ENCODE measurements at places on chromosomes 16 and 17.

DNA sequence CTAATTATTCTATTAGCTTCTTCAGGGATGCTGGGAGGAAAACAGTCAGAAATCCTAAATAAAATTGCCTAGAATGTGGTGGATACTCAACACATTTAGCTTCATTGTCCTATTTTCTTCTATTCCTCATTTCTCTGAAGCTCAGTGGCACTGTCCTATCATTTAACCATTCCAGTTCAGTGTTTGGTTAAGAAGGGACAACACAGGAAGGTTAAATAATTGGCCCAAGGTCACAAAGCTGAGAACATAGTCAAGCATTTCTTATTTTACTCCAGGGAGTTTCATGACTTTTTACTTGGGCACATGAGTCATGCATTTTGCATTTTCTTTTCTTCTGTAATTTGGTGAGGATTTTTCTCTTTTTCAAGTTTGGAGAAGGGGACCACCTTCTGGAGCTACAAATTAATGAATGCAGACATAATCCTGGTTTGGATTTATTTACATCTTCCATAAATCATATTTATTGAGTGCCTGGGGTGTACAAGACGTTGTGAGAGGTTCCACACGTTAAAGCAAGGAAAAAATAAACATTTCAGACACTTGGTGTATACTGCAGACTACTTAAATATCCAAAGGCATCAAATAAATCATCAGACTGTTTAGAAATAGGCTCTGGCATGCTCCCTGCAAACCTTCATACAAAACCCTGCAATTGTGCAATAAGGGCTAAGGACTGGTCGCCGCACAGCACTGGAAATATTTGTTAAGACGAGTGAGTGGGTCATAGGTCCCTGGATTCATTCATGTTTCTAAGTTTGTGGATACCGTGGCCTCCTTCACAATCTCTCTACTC lies 263.9 kb downstream of the MAF start:
- DNase-seq: no peak

DNA sequence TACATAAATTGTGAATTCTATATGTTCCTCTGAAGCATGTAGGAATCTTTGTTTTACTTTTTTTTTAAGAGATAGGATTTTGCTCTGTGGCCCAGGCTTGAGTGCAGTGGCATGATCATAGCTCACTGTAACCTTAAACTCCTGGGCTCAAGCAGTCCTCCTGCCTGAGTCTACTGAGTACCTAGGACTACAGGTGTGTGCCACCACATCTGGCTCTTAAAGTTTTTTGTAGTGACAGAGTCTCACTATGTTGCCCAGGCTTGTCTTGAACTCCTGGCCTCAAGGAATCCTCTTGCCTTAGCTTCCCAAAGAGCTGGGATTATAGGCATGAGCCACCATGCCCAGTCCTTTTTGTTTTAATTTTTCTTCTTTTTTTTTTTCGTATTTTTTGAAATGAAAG lies 25.3 kb downstream of the IKZF3 start:
- no peak for DNase-seq

DNA sequence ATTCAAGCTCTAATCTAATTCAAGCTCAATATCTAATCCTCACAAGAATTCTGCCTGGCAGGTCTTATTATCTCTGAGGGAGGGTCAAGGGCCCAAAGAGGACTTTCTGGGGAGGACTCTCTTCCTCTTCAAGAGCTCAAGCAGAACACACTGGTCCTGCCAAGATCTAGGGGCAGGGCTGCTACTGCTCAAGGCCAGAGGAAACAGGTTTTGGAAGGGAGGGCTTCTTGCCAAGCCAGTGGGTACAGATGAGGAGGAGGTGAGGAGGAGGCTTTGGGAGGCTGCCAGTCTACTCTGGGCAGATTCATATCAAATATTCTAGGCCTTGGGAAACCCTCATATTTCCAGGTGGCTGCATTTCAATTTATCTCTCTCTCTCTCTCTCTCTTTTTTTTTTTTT lies 51.8 kb upstream of the IL34 start:
- DNase-seq: no peak

DNA sequence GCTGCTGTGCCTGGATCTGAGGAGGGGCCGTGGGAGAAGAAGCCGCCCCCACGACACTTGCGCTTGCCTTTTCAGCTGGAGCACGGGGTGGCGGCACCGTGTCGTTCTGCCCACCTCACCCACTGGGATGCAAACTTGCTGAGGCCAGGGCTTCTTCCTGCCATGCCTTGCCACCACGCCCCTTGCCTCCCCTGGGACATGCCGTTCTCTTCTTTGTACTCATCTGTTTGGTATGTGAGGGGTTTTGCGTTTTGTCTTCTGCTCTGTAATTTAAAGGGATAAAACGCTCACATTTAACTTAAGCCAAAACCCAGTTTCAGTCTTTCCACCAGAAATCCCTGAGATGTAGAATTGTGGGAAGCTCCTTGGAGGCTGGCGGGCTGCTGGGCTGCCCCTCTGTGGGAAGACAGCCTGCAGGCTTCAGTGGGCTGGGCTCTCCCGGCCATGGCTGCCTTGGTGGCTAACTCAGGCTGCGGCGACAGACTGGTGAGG lies 180.2 kb downstream of the RPTOR start:
- no peak for DNase-seq

DNA sequence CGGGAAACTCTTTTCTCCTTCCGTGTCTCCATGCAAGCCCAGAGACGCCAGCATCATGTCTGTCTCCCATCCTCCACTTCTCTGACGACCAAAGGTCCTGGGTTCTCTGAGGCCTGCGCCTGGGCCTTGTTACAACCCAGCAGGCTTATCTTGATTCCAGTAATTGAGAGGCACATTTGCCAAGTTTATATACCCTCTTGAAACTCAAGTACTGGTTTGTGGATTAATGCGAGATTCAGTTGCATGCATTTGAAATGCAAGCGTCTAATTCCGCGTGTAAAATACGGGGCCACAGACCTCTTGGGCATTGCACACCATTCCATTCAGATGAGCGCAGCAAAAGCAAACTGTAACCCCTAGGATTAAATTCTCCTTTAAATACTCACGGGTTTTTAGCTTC lies 28.7 kb upstream of the CRISPLD2 start:
- DNase-seq: no peak

DNA sequence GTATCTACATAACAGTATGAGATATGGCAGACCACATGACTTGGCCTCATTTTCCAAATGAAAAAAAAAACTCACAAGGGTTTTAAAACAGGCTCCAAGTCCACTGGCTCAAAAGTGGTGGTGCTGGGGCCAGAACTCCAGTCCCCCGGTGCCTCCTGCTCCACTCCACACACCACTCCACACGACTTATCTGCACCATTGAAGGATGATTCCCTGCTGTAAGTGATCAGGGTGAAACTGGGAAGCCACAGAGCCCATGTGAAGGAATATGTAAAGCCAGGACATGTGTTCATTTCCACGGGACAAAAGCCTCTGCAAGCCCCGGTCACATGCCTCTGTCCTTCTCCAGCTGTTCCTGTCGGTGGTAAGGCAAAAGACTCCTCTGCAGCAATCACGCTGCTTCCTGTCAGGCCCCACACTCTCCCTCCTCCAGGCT lies 97.2 kb downstream of the ZNF18 start:
- DNase-seq: no peak

- DNase-seq: no peak
Observed at GRCh38 chr16:85381738-85382592, 231.2 kb upstream of the GSE1 start.

GRCh38 chr17:29623283-29623647 lies 553 bp upstream of the CORO6 start:
- DNase-seq: no peak

DNA sequence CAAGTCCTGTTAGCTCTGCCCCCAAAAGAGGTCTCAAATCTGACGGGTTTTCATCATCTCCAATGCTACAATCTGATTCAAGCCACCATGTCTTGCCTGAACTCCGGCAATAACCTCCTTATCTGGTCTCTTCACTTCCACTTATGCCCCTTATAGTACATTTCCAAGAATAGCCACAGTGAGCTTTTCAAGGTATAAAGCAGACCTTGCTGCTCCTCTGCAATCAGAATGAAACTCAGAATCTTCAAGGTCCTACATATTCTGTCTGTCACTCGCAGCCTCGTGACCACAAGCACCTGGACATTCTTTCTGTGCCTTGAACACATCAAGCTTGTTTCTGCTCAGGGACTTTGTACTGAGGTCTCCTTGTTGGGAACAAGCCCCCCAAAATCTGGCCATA lies 84.7 kb downstream of the YPEL2 start:
- no peak for DNase-seq

- DNase-seq: no peak
Observed at GRCh38 chr17:65776890-65777289, 215.4 kb upstream of the AXIN2 start.

GRCh38 chr16:74842413-74842812 lies 67.8 kb upstream of the FA2H start:
- no peak for DNase-seq

- no peak for DNase-seq
Observed at GRCh38 chr16:81928271-81928918, 82.9 kb downstream of the SDR42E1 start.

GRCh38 chr17:49210158-49211029 lies at the start of the genes ABI3 and GNGT2:
Gene ABI3, plus strand, starts transcription at chr17:49210707. Its CDS starts 18 bp downstream, at chr17:49210725.
Gene GNGT2, minus strand, starts transcription at chr17:49210574. Its CDS starts 3,152 bp downstream, at chr17:49207422.
- DNase-seq: peak; percentile 90

- no peak for DNase-seq
Observed at GRCh38 chr16:12941896-12942295, 40.5 kb downstream of the SHISA9 start.

DNA sequence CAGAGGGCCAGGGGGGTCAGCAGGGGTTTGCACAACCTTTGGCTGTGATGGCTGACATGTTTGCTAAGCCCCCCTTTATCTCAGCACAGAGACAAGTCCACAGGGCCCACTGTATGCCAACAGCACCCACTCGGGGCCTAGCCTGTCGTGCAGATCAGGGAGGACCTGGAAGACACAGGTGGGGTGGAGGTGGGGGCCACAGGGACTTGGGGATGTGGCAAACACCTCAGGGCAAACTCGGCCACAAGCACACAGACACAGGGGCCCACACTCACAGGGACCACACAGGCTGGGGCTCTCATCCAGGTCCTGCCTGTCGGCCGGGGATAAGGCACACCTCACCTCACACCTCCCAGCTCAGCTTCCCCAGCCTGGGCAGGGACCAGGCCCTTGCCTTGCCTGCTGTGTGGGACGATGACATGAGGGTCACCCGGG lies 87.9 kb downstream of the C16orf78 start:
- DNase-seq: no peak

GRCh38 chr16:87412996-87413421 lies 20.9 kb downstream of the MAP1LC3B start:
- DNase-seq: no peak

DNA sequence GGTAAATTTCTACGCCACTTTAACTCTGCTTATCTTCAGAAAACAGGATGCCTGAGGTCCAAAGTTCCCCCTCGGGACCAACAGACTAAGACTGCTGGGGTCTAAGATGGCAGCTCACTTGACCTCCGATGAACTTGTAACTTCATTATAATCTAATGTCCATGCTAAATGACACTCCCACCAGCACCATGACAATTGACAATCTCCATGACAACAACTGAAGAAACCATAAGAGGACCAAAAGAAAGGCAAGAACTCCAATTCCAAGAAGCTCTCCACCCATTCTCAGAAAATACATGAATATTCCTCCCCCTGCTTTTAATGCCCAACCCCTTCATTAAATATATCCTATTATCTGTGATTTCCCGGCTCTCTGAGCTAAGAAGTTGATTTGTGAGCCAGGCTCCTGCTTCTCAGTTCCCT lies 7.5 kb downstream of the CCL4 start:
- DNase-seq: no peak

DNA sequence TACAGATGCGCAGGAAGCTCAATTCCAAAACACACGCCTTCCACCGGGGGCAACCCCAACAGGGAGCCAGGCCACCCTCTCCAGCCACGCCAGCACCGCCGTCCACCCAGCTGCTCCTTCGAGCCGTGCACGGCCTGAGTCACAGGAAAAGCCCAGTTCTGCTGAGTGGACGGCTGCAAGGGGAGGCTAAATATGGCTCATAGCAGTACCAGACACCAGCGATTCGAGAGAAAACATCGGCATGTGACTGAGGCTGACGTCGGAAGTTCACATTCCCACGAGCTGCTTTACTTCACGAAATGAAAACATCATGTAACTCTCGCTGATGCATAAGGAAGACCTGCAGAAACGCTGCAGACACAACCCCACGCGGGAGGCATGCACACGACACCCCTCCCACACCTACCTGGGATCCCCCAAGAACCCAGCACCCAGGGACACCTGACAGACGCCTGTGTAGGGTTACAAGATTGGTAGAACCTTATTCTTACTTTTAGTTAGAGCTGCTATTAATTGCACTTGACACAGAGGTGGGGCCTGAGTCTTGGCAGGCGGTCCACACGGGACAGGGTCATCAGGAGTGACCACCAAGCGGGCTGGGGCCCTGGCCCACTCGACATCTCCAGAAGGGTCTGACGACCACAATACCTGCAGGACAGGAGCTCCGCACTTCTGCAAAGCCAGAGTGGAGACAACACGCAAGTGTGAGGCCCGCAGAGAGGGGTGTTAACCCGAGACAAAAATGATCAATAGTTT lies 116.8 kb downstream of the ANKRD11 start:
- no peak for DNase-seq

DNA sequence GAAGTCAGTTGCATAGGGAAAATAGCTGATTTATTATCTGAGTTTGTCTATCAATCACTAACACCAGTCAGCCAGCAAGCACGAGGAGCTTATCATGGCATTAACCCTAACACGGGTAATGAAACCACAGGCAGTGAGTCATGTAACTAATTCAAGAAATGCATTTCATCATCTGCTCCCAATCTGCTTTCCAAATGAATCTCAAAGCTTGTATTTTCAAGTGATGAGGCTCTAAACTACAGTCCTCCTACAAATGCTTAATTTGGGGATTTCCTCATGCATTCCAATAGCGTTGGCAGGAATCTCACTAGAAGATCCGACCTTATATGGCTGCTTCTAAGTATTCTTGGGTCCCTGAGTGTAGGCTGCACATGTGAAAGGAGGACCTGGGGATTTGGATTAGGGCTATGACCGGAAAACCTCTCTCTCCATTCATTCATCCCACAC lies 118.4 kb upstream of the HSBP1 start:
- DNase-seq: peak; percentile 51

GRCh38 chr16:55632259-55632658 lies 23.5 kb upstream of the SLC6A2 start:
- no peak for DNase-seq

DNA sequence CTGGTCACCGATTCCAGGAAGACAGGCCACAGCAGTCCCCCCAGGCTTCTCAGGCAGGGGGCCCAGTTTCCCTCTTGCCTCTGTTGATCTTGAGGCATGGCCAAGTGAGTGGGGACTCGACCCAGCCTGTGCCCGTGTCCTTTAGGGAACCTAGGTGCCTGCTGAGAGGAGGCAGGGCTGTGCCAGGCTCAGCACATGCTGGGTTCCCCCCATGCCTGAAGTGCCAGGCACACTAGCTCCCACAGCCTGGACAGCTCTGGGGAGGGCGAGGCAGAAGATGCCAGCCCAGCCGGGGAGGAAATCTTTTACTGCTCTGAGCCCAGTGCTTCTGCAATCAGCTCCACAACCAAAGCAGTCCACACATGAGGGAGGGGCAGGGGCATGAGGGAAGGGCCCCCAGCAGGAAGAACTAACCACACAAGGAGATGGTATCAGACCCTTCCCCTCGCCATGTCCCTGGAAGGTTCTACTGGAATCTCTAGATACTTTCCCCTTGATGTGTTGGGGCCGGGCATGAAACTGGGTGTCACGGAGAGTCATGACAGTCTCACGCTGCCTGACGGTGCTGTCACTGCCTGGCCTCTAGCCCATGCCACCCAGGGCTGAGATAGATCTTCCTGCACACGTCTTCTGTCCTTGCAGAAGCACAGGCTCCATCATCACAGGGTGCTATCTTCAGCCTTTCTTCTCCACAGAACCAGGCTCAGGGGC lies 25.5 kb downstream of the MYO18A start:
- DNase-seq: no peak

Data from GM13977 (cell line).